ENCODE measurements at places on chromosomes 6 and 20. TPM values are rescaled to one million over a fixed set of nuclear protein-coding genes. Genes with fewer than 3 reads are reported as not detected.
A peak's percentile ranks its signal among the peaks of the same experiment; 100 is the strongest.

DNA sequence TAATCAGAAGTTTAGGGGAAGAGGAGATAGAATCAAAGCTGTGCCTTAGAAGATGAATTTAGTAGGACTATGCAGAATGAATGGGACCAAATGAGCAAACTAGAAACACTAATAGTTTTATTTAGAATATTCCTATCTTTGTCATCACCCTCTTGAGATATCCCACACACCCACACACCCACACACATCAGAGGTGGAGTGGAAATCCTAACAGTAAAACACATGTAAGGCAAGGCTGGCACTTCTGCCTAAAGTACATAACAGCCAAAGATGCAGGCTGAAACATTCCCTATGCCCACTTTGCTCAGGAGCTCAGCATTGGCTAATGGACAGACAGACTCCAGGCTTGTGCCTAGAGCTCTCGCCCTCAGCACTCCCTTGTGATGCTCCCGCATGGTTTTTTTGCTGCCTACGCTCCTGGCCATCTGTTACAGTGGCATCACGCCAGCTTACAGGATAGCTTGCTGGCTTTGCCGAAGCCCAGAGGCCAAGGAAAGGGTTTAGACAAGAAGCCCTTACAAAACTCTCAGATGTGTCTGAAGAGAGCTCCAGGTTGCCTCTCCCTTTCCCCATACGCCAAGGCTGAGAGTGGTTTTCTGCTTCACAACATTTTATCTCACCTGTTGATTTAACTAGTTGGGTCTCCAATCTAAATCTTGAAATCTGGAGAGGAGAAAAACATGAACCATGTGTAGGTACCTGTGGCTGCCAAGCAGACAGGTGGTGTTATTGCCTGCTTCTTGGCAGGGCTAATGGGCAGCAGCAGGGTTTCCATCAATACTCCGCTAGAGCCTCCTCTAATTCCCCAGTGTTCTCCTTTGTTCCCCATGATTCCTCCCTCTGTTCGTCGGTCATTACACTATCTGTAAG lies 282.6 kb upstream of the ID4 start:
- no peak for DNase-seq

GRCh38 chr6:124714728-124715127 lies 247.5 kb upstream of the RNF217 start:
- DNase-seq, result peak; percentile 1

DNA sequence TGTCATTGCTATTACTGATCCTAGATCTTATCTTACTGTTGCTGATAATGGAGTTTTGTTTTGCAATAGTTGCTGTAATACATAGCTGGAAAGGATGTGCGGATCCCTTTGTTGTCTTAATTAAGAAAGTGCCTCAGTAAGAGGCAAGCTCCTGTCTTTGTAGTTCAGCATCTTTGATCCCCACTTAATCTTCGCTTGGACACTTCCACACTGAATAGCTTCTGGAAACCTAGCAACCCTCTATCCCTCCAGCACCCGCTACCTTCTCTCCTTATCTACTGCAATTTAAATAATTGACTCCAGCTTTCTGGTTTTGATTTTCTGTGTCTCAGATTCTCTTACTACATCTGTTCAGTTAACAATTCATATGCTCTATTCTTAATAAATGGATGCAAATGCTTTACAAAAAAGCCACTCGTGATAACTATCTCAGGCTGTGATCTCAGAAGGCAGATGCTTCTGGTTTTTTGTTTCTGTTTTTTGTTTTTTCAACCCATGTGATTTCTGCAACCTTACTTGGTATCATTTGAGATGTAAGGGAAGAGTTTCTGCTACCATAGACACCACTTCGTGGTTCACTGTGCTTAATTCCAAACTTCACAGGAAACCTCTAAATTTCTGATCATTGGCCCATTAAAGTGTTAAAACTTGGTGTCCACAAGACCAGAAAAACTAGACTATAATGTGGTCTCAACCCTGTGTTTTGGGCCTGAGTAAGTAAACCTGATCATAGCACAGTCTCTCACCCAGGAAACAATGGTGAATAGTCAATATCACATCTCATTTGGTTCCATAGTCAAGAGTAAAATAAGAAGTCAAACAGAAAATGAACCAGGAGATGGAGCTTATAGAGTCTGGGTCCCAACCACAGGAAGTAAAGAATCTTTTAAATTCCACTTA lies 352.1 kb upstream of the SOX4 start:
- DNase-seq, result no peak

GRCh38 chr6:142885182-142885867 lies 59.7 kb downstream of the HIVEP2 start:
- DNase-seq, result peak; percentile 100

- DNase-seq, result peak; percentile 58
These were observed 590 bp downstream of the SLCO4A1 start for GRCh38 chr20:62642666-62643520.

DNA sequence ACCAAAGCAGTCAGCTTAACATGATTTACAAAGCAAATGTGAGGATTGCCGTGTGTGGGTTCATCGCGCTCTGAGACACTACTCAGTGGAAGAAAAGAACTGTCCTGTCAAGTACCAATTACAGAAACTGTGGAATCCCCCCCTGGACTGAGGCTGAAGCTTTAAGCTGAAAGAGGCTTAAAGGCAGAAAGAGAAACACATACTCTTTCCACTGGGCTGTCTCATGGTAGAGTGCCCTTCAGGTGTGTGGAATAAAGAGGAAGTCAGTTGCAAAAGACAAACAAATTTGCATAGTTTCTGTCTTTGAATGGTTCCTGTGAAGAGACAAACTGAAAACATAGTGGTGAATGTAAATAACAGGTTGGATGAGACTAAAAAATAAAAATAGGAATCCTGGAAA lies 560.4 kb upstream of the SYNCRIP start:
- no peak for DNase-seq

DNA sequence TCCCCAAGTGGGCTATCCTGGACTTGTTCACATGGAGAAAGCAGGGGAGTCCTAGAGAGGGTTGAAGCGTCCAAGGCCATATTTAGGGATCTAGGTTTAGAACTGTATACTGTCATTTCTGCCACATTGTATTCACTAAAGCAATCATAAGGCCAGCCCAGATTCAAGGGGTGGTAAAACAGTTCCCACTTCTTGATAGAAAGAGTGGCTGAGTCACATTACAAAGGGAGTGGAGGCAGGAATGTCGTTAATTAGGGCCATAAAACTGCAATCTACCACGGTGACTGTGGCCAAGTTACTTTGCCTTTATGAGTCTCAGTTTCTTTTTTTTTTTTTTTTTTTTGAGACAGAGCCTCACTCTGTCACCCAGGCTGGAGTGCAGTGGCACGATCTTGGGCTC lies 7.4 kb upstream of the UBR2 start:
- DNase-seq, result peak; percentile 43

- peak; percentile 59 for DNase-seq
These were observed 193.0 kb downstream of the ZFAND3 start for GRCh38 chr6:38012573-38012972.

- no peak for DNase-seq
These were observed 10.7 kb upstream of the RFX6 start for GRCh38 chr6:116866281-116866871.

PAK5 gene
- total RNA-seq, result 0.05 TPM

DNA sequence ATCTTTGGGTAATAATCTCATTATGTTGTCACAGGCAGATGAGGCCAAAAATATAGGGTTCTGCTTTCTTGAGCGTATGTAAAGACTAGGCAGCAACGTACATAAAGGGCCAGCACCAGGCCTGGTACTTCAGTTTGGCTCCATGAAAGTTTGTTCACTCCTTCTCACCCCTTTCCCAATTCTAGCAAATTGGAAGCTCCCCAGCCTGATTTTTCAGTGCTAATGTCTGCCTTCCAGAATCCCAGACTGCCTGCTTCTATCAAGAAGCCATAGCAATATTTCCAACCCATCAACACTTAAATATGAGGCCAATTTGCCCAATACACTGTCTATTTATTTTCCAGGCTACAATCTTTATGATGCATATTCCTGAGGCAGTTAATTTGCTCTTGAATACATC lies 93.4 kb upstream of the PTPRT start:
- DNase-seq, result no peak

- DNase-seq, result peak; percentile 55
These were observed 29.3 kb upstream of the TBC1D7 start for GRCh38 chr6:13357551-13358075.

ABCC10 gene
- 11.7 TPM for total RNA-seq

ADGB gene
- not detected for total RNA-seq

GPR63 gene
- not detected for total RNA-seq

ZSCAN31 gene
- total RNA-seq, result 20.4 TPM

DNA sequence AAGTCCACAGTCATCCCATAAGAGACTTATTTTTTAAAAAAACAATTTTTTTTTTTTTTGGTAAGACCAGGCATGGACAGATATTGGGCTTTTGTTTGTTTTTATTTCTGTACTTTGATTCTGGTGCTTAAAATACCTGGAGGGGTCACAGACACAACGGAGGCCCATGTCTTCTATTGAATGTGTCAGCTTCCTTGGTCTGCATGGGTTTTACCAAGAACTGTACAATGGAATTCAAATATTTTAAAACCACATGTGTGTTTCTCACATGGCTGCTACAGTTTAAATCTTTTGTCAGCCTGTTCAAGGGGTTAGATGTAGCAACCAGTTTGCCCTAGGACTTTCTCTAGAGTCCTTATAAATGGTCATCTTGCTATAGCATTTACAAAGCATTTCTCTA lies 139.8 kb downstream of the SOX4 start:
- DNase-seq, result peak; percentile 49

BFSP1 gene
- total RNA-seq, result 5.5 TPM

TMEM74B gene
- 0.34 TPM for total RNA-seq

- DNase-seq, result peak; percentile 34
These were observed 31.1 kb downstream of the NTSR1 start for GRCh38 chr20:62739581-62740285.

GRCh38 chr6:169556758-169557548 lies 144.9 kb downstream of the WDR27 start:
- no peak for DNase-seq

- peak; percentile 70 for DNase-seq
These were observed 129.4 kb upstream of the RIN2 start for GRCh38 chr20:19628570-19629134.

GRCh38 chr6:101879782-101880181 lies 486.3 kb downstream of the GRIK2 start:
- DNase-seq, result no peak

DNA sequence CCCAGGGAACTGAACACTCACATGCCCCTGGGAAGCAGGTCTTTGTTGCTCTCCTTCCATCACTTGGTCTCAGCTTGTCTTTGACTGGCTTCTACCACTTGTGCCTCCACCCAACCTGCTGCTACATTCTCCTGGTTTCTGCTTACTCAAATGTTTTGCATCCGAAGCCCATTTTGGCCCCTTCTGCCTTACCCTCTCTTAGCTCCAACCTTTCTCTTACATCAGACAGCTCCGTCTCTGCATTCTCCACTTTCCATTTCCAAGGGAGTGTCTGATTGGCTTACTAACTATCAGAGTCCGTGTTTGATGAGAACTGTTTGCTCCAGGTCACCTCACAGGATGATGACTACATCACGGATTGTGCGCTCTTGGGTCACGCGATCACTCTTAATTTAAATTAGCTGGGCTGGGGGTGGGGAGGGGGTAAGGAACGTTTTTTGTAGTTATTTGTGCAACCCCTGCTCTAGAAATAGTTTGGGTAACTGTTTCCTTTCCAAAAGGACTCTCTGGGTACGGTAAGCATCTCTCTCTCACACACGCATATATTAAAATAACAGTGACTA lies 844 bp upstream of the ABRACL start:
- no peak for DNase-seq

GRCh38 chr20:20552076-20552475 lies 160.4 kb downstream of the RALGAPA2 start:
- DNase-seq, result no peak

ARMH2 gene
- total RNA-seq, result not detected

GLYATL3 gene
- total RNA-seq, result not detected

- peak; percentile 53 for DNase-seq
These were observed 575 bp downstream of the WTAP start for GRCh38 chr6:159727717-159728445.

DNA sequence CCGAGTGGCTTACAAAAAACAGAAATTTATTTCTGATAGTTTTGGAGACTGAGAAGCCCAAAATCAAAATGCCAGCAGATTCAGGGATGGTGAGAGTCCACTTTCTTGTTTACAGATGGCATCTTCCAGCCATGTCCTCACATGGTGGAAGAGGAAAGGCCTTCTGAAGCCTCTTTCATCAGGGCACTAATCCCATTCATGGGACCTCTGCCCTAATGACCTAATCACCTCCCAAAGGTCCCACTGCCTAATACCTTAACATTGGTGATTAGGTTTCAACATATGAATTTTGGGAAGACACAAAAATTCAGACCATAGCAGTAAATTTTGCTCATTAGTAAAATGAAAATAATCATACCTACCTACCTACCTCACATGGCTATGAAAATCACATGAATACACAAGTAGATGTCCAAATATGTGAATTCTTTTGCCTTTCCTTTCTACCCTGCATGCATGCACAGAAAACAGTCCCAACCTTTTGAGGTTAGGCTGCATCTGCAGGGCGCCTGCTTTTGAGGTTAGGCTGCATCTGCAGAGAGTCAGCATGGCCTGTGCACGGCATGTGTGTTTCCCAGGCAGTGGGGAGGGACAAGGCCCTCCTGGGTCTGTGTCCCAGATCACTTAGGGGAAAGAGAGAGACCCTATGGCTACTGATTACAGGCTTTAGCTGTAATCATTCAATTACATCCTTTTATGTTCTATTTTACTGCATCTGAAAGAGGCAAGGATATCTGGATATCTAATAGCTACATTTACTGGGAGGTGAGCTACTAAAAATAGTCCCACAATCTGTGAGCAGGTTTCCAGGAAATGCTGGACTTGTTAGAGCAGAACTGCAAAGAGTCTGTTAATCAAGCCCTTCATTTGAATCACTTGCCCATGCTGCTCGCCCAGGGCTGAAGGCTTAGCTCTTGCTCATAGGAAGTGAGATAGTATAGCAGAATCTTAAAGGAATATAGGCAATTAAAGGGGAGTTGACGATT lies 497.7 kb upstream of the MARCKS start:
- DNase-seq, result peak; percentile 89

GRCh38 chr6:39494998-39495397 lies 172.5 kb upstream of the KCNK16 start:
- no peak for DNase-seq

GRCh38 chr6:101689695-101690094 lies 296.2 kb downstream of the GRIK2 start:
- DNase-seq, result no peak

BANF2 gene
- not detected for total RNA-seq
